ENCODE measurements at places on chromosomes 5 and 9.

- DNase-seq, result no peak
Observed at GRCh38 chr5:93608855-93609254, 25.8 kb downstream of the NR2F1 start.

GRCh38 chr5:80656425-80656824 lies 1.6 kb upstream of the DHFR start:
- DNase-seq, result no peak

GRCh38 chr5:143665866-143666265 lies 146.1 kb upstream of the HMHB1 start:
- DNase-seq, result no peak

GRCh38 chr5:79042188-79042587 lies 27.3 kb downstream of the DMGDH start:
- DNase-seq, result no peak

Measured in stimulated activated CD4-positive, alpha-beta T cell treated with anti-CD3 and anti-CD28 coated beads, Interleukin-1b, Interleukin-23, amount 100 ng/mL, for 1 hour (primary cell).